NCI-H1436 treated with DMSO at 0.1 percent for 48 hours (cell line): ENCODE measurements at places on chromosomes 1 and 21.

GRCh38 chr1:205678286-205679111 lies 1.8 kb downstream of the SLC45A3 start:
- no peak for DNase-seq

GRCh38 chr1:6218375-6219164 lies 12.7 kb downstream of the RNF207 start:
- no peak for DNase-seq

GRCh38 chr1:179082333-179082998 lies 596 bp downstream of the TOR3A start:
- DNase-seq = no peak

- no peak for DNase-seq
Observed at GRCh38 chr1:94698356-94698755, 121.8 kb upstream of the SLC44A3 start.

DNA sequence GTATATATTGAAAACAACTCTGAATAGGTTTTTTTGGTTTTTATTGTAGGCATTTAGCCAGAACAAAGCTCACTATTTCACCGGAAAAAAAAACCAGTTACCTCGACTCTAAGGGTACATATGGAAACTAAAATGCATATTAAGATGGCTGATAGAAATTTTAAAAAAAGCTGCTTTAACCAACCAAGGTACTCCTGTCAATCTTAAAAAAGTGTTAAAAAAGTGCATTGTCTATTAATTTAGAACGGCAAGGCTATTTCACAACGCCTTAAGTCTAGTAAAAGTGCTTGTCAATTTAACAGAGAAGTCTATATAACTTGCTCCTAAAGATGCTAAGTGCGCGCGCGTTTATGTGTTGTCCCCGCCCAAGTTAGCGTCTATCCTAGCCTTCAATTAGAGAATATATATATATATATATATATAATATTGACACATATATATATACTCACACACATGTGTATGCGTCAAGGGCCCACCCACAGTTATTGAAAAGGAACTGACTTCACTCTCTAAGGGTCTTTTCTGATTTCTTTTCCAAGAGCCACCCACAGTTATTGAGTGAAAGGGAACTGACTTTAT lies 934 bp downstream of the ASPM start:
- no peak for DNase-seq

GRCh38 chr1:159492575-159493323 lies 43.1 kb downstream of the OR10J5 start:
- no peak for DNase-seq

GRCh38 chr1:43241413-43241836 lies 28.4 kb upstream of the TMEM125 start:
- no peak for DNase-seq

DNA sequence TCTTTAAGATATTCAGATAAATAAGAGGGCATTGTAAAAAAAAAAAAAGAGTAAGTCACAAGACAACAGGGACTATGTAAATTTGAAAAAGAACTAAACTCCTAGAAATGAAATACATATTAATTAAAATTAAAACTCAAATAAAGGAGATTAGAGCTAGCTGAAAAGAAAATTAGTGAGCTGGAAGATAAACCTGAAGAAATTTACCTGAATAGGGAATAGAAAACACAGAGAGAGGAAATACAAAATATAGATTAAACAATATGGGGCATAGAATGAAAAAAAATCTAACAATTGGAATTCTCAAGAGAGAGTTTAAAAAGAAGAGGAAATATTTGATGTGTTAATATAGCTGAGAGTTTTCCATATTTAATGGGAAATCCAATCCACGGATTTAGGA lies 35.6 kb upstream of the TADA1 start:
- no peak for DNase-seq

DNA sequence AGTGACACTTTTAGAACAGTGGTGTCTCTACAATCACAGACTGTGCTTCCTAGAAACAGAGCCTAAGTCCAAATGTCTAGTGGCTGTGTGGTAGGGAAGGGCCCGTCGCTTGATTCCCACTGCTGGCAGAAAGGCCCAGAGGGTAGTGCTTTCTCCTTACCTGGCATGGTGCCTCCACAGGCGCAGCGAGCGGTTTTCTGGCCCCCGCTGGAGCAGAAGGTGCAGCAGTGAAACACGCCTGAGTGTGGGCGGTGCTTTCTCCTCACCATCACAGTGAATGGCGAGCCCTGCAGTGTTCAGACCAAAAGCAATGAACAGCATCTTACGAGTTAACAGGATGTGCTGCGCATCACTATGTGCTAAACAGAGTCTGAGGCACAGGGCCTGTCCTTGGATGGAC lies 8.3 kb downstream of the TRIM45 start:
- DNase-seq = no peak

GRCh38 chr1:162654915-162655620 lies 22.8 kb downstream of the DDR2 start:
- no peak for DNase-seq

GRCh38 chr1:81345110-81345509 lies 455.6 kb upstream of the ADGRL2 start:
- DNase-seq = no peak

DNA sequence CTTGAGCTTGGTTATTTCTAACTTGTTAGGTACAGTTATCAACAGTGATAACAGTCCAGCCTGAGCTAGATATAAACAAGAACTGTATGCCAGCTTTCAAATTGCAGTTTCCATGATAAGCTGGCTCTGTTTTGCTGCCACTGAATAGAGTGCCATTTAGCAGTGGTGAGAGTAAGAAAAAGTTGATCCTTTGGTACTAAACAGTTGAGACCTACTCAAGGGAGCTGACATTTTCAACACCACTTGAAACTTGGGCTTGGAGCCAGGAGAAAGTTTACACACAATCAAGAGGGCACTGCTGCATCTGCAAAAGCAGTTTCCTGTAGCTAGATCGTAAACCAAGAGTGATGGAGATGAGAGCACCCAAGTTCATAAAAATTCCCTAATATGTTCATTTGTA lies 131.3 kb downstream of the RGS7 start:
- peak; percentile 60 for DNase-seq

DNA sequence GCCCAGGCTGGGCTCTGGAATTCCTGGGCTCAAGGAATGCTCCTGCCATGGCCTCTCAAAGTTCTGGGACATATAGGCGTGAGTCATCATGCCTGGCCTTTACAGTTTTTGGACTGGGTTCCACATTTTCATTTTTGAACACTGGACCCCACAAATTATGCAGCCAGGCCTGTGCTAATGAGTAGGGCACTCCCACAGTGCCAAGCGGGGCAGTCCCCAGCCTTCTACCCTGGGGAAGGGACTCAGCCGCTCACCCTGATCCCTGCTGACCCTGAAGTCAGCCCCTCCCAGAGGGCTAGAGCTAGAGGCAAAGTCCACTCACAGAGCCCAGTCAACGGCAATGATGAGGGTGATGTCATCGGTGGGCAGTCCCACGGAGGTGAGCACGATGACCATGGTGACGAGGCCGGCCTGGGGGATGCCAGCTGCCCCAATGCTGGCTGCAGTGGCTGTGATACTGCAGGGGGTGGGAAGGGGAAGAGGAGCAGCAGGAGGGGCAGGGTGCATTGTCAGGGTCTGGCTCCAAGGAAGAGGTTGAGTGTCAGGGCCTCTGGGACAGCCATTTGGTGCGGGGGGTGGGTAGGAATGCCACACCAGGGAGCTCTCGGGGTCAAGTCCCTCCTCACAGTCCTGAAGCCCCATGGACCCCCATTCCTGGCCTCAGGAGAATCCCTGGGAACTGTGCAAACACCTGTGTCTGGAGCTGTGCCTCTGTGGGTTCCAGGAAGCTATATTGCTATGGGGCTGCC lies 27.6 kb downstream of the PODN start:
- DNase-seq = no peak

- DNase-seq = no peak
Observed at GRCh38 chr21:36072453-36073162, 2.8 kb downstream of the CBR1 start.

- no peak for DNase-seq
Observed at GRCh38 chr1:3899754-3900149, 320 bp downstream of the C1orf174 start.

DNA sequence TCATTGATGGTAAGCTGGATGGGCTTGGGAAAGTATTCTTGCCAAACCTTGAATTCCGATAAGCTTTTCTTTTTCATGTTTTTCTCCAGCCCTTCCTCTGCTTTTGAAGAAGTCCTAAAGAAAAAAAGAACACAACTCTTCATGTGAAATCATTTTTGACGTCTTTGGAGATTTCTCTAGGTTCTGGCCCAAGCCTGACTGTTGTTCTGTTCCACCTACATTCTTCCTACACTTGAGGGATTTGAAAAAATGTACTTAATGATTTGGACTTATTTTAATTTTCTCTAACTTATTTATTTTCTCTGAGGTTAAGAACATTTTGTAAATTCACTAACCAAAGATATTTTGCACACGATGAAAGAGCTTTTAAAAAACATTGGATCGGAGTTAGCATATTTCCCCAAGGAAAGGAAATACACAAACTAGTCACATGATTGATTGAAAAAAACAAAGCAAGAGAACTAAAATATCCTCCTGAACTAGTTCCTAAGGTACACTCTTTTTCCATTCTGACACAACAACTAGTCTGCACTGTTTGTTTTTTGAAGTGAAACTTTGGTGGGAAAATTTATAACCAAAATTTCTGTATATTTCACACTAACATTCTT lies 82.3 kb downstream of the LTN1 start:
- no peak for DNase-seq
